Activated CD4-positive, alpha-beta T cell treated with anti-CD3 and anti-CD28 coated beads, Interleukin-10, Interleukin-2, amounts not matched to agents 100 ng/mL and 50 ng/mL, durations not matched to agents 16 hours and 8 hours (primary cell): ENCODE measurements at places on chromosomes 4 and X.
A peak's percentile ranks its signal among the peaks of the same experiment; 100 is the strongest.

DNA sequence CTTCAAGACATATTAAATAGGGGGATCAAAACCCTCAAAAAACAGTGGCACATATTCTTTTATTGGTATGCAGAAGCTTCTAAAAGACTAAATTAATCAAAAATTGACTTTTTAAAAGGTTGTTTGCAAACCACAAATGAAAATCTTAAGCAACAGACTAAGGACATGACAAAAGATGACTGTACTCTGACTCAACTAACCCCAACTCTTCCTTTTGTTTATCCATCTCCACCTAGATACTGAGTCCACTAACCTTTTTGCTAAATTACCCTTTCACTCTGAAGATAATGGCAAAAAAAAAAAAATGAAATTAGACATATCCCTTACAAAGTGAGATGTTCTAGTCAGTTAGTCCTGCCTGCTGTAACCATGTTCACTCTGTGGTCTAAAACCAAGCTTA, 91.6 kb upstream of the NLRP2B start:
- DNase-seq = no peak

DNA sequence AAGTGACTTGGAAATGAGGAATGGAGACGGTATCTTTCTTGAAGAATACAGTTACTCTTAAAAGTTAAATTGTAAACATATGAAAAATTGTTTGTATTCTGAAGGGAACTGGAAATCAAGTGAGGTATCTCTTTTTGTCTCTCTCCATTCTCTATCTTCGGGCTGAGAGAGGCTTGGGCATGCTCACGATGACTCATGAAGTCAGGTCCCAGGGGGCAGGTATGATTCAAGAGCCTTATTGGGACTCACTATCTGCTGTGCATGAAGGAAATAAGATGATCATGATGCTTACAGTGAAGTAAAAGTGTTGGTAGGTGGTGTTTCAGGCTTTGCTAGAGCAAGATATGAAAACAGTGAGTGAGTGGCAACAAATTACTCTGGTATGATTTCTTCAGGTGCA, 200.4 kb upstream of the PITX2 start:
- DNase-seq = no peak

DNA sequence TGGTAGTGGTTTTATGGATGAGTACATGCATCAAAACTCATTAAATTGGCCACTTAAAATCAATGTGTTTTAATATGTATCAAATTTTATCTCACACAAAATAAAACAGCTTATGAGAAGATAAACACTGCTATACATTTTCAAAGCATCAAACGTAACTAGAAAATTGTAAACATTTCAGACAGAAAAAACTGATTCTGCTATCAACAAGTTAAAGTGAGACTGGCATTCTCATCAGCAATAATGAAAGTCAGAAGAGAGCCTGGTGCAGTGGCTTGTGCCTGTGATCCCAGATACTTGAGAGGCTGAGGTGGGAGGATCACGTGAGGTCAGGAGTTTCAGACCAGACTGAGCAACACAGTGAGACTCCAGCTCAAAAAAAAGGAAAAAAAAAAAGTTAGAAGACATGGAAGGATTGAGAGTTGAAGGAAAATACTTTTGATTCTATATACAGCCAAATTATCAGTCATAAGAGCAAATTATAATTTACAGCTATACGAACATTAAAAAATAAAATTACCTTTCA, 2.9 kb downstream of the TBCK start:
- DNase-seq = no peak

DNA sequence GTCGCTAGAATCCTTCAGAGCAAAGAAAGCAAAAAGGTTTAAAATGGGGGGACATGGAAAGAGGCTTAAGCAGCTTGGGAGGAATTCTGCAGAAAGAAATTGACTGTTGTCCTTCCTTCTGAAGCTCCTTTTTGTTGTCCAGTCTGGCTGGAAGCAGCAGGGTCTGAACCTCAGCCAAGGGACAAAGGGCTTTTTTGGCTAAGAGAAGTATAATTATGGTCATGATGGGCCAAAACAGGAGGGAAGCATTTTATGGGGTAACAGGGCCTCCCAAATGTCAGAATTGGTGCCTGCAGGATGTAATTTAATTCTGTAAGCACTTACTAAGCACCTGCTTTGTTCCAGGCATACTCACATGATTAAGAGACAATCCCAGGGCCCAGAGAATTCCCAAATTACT, 74.2 kb upstream of the CPEB2 start:
- no peak for DNase-seq

- DNase-seq = no peak
Measured at GRCh38 chr4:151458148-151458547, 49.2 kb downstream of the FHIP1A start.

DNA sequence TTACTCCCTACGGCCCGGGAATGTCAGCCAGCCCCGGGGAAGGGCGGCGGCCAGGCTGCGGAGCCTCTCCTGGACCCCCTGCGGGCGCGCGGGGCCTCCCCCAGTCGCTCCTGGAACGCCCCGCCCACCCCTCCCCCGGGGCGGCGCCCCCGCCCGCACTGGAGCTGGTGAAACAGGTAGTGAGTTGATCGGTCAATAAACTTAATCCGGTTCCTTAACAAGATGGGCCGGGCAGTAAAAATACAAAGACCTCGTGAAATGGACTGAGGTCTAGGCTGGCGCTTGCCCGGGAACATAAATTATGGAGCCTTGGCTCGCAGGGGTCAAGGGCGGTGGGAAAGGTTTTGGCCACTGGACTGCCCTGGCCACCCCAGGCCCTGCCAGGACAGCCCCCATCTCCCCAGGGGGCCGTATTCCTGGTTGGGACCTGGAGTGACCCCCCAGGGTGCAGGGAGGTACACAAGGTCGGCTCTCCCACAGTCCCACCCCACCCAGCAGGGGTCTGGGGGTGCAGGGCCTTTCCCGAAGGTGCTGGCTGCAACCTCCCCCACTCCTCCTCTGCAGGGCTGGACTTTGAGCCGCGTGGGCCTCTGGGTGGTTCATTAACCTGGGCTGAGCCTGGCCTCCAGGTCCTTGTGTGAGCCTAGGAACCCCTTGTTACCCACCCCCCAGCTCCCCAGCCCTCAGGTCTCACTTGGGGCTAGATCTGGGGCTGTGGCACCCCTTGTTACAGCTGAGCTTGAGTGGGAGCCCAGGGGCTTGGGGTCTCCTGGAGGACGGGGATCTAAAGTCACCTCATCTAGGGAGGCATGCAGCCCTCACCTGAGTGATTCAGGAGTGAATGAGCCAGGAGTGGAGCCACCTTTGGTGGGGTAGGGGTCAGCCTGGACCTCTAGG, 2.5 kb downstream of the FGFR3 start:
- no peak for DNase-seq

DNA sequence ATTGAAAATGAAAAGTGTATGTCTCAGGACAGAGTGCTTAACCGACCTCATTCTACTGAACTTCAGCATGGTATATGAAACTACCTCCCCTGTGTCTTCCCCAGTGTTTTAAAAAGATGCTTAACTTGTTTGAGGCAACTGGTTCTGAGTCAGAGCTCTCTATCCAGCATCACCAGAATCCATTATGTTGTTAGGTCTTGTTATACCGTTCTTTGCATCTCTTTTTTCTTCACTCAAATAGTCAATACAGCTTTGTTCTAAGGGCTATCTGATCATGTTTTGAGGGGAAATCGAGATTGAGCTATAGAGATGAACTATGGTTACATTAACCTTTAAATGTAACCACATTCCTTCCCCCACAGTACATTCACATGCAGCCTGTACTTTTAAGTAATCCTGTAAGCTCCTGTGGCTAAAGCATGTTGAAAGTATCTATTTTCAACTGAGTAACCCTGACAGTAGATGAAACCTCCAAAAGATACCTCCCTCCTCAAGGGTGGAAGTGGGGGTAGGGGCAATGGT, 514.4 kb downstream of the RPA4 start:
- peak; percentile 64 for DNase-seq

- DNase-seq = no peak
Measured at GRCh38 chrX:68714856-68715255, 67.4 kb downstream of the STARD8 start.

GRCh38 chr4:82423245-82424054, 6.8 kb downstream of the HNRNPDL start:
- no peak for DNase-seq

- no peak for DNase-seq
Measured at GRCh38 chrX:100944601-100945000, 15.9 kb upstream of the XKRX start.

DNA sequence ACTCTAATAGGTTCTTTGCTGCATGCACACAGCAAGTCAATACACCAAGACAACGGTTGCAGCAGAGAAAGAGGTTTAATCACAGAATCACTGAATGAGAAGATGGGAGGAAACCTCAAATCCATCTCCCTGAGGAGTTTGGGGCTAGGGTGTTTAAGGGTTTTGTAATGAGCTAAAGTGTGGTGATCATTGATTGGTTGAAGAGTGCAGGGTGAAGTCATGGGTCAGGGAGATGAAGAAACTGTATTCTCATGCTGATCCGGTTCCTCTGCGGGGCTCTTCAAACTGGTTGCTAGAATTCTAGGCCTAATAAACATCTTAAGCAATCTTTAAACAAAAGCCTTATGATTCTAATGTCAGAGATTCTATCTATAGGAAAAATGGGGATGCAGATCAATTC, 432.5 kb upstream of the FAM47C start:
- DNase-seq = no peak

DNA sequence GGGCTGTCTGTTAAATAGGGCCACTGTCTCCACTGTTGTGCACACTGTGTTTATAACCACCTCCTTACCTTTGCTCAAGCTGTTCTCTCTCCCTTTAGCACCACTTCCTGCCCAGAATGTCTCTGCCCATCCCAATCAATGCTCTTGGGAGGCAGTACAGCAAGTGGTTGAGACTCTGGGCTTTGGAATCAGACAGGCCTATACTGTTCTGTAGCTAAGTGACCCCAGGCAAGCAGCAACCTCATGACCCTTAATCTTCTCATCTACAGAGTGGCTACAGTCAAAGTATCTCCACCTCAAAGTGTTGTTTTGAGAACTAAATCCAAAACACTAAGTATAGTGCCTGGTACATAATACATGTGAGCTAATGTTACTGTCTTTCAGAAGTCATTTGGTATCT, 3.8 kb upstream of the TXK start:
- DNase-seq = no peak

- DNase-seq = no peak
Measured at GRCh38 chr4:10144966-10145365, 28.4 kb upstream of the WDR1 start.

- no peak for DNase-seq
Measured at GRCh38 chr4:81023484-81023883, 7.0 kb upstream of the BMP3 start.

DNA sequence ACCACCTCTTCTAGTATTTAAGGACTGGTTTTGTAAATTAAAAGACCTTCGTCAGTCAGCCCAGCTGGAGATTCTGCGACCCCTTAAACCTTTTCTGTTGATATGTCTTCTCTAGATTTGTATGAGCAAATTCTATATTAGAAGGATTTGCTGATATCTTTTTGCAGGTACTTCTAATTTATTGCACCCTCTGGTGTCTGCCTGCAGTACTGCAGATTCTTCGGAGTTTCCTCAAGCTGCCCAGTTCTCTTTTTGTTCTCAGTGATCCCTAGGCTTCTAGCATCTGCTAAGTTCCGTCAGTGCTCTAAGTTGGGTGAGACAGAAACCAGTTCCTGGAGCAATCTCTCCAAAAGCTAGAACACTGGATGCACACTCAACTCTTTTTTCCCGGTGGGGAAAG, 545.2 kb downstream of the C4orf33 start:
- DNase-seq = peak; percentile 47

DNA sequence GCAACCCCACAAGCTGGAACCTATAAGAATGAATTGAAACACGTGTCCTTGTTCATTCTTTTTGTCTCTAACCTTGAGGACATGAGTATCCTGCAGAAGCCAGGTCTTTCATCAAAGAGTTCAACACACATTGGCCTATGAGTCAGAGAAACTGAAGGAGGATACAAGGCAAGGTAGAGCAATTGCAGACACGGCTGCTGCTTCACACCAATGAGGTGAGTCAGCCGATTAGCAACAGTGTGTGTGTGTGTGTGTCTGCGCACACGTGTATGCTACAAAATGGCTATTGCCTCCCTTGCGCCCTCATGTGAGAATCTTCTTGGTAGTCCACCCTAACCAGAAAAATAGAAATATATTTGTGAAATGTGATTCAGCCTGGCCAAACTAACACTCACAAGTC, 1477.7 kb upstream of the IGFBP7 start:
- DNase-seq = no peak

- no peak for DNase-seq
Measured at GRCh38 chr4:5391492-5391891, 316.9 kb downstream of the EVC2 start.

- no peak for DNase-seq
Measured at GRCh38 chrX:41352329-41352838, 18.4 kb downstream of the DDX3X start.

GRCh38 chr4:128787509-128788311, 21.8 kb upstream of the JADE1 start:
- no peak for DNase-seq

DNA sequence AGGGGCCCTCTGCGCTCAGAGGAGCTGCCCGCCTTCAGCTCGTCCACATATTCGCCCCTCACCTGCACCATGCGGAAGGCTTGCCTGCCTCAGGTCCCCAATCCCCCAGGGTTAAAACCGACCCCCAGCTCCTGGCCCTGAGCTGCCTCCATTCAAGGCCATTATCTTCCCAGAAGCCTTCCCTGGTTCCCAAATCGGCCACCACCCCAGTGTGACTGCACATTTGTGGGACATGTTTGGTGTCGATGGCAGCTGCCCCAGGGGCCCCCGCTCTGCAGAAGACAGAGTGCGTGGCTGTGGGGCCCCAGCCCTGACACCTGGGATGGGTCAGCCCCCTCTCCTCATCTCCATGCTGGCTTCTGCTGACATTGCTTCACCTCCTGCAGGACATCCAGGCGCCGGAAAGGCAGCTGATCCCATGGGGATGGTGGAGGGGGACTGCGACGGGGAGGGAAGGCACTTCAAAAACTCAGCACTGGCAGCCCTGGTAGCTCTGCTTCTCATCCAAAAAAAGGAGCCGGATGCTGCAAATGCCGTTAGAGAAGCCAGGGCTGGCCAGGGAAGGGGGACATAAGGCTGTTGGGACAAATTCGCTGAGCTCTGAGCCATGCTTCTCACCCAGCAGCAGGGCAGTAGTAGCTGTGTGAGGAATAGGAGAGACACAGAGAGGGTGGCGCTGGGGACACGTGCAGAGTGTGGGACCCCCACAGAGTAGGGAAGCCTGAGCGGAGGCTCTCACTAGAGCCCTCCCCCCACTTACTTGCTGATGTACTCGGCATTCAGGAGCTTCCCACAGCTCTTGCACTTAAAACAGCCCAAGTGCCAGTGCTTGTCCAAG, 78.5 kb downstream of the ABLIM2 start:
- DNase-seq = no peak

GRCh38 chrX:105650986-105651385, 171.4 kb upstream of the NRK start:
- no peak for DNase-seq

- DNase-seq = no peak
Measured at GRCh38 chr4:35520059-35520458, 724.3 kb downstream of the ARAP2 start.
